ENCODE measurements at places on chromosomes 7 and 10.
A peak's percentile ranks its signal among the peaks of the same experiment; 100 is the strongest.

DNA sequence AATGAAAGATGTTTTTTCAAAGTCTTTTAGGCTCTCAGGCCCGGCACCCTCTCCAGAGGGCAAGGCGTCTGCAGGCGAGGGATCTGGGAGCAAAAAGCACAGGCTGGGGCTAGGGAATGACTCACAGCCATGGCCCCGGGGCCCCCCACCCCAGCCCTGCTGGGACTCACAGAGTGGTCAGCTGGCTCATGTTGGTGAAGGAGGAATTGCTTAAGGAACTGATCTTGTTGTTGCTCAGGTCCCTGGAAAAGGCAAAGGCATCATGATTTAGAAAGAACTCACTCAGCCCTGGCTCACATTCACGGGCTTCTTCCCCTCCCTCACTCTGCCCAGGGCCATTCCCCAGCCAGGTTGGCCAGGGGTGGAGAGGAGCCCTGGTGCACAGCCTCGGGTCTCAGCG, 151.5 kb downstream of the SLIT1 start:
- DNase-seq, result no peak

DNA sequence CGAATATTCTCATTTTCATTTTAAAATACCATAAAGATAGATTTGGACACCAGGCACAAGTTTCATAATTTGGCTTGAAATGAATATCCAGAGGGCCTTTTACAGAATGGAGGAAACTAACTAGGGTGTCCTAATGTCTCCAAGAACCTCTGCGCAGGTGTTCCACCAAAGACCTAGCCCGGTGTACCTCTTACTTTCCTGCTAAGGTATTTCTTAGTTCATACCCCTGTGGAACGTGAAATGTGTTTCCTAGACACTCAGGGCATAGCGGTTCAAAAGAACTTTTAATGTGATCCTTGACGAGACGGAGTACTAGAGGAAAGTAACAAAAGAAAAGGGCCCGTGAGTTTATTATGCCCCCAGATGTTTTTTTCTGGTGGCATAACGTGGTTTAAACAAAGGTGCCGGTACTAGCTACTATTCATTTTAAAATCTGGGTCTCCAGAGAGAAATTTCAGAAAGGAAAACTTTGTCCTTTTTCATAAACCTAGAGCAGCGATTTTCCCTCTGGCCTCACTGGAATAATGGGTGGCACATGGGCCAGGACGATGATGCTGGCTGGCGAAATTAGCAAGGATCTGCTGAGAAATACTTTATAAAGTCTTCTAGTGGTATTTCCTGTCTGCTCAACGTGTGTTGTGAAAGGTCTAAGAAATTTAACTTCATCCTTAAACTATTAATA, 1.4 kb downstream of the APBB1IP start:
- no peak for DNase-seq

GRCh38 chr10:18949391-18949790, 99.2 kb upstream of the MALRD1 start:
- DNase-seq, result no peak

- DNase-seq, result no peak
Observed at GRCh38 chr7:52652621-52653020, 382.8 kb upstream of the POM121L12 start.

DNA sequence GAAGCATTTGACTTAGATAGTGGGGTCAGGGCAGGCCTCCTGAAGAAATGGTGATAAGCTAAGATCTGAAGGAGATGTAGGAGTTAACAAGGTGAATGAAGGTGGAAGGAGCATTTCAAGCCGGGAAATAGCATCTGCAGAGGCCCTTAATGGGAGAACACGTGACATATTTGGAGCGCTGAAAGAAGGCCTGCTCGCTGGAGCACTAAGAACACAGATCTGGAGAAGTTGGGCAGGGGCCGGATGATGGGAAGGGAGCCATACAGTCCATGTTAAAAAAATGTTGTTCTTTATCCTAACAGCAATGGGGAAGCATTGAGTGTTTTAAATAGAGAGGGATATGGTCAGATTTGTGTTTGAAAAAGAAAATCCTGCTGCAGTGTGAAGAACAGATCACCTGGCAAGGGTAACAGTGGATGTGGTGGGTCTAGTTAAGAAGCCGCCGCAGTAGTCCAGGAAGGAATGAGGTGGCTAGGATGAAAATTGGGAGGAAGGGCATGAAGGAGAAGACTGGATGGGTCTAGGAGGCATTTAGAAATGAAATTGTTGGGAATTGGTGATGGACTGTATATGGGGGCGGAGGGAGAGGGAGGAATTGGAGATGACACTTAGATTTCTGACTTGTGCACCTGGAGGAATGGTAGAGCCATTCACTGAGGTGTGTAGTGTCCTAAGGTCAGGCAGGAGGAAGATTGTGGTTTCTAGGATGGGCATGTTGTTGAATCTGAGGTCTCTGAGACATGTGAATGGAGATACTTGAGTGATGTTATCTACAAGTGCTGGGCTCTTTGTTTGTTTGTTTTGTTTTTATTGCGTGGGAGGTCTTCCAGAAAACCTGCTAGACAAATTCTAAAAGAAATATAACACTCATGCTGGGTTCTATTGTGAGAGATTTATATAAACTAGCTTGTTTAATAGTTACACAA, 58.4 kb downstream of the MET start:
- no peak for DNase-seq

GRCh38 chr10:88911116-88911515, 31.1 kb downstream of the STAMBPL1 start:
- no peak for DNase-seq

DNA sequence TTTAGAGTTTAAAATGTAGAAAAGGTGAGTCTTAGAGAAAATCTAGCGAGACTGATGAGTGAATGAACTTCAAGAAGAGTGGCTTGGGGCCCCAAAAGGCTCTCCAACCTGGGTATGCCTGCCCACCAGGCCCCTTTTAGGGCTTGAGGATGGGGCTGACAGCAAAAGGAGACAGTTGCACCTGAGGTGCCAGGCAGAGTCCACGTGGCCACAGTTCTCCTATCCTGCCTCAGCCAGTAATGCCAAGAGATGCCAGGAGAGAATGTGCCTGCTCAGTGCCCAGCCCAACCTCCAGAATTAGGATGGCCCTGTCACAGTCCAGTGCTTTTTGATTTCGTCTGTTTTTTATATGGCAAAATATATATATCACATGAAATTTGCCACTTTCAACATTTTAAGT, 156.5 kb downstream of the SLIT1 start:
- no peak for DNase-seq

DNA sequence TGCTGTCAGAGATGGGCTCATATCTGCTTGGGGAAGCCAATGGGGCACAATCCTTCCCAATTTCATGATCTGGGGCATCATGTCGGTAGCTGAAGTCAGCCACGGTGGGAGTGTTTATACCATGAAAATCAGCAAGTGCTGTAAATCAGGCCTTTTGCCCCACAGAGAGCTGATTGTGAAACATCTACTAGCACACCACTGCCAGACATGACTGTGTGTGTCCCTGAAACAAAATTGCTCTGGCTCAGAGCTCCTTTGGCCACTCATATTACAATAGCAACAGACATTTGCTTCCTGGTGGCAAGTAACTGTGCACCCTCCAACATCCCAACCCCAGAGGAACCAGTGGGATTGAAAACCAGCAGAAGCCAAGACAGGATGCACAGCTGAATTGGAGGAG, 23.7 kb downstream of the GPR26 start:
- DNase-seq, result no peak

DNA sequence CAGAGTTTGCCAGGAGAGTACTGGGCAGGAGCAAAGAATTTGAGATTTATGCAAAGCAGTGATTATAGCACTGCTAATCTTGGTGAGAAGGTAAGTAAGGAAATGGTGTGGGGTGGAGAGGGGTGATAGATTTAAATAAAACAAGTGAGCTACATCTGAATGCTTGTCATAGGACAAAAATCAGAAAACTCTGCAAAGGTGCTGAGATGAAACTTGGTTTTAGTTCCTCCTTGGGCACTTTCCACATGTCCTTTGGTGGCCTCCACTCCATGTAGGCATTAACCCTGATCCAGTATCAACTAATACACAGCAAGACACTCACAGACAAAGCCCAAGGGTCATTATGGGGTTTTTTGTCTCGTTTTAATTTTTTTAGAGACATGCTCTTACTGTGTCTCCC, 25.7 kb upstream of the FAM107B start:
- DNase-seq, result no peak

- no peak for DNase-seq
Observed at GRCh38 chr10:2225609-2226008, 488.3 kb upstream of the ADARB2 start.

GRCh38 chr10:12042409-12042796, 206 bp downstream of the UPF2 start:
- peak; percentile 81 for DNase-seq

GRCh38 chr7:95553939-95554338, 42.4 kb downstream of the PDK4 start:
- DNase-seq, result no peak
